Cortex of kidney (tissue), 1 donor: ENCODE measurements at places on chromosomes 7 and 10.

GRCh38 chr7:7183061-7183837 is 905 bp downstream of the C1GALT1 start:
- peak; percentile 69 for DNase-seq

DNA sequence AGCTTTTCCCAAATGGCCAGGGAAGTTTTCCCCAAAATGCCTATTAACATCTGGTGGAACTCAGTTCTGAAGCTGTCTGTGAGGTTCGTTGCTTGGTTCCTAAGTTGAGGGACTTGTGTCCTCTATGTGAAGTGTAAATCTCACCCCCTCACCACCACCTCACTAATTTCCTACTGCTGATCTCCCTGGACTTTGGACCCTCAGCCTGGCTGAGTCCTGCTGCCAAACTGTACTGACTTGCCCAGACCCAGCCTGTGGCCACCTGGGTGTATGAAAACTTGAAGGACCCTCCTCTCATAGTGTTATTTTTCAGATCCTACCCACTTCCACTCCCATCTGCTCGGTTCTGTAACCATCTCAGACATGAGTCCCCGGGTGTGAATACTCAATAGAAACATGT is 94.9 kb downstream of the MET start:
- no peak for DNase-seq

DNA sequence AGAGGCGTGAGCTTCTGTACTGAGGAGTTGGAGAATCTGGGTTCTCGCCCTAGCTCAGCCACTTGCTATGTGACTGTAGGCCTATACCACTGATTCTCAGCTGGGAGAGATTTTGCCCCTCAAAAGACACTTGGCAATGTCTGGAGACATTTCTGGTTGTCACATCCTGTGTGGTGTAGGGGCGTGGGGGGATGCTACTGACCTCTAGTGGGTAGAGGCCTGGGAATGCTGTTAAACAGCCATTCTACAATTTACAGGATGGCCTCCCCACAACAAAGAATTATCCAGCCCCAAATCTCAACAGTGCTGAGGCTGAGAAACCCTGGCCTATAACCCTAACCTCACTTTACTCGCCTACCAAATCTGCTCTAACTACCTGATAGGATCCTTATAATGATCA is 58.8 kb upstream of the GAD2 start:
- DNase-seq = no peak

DNA sequence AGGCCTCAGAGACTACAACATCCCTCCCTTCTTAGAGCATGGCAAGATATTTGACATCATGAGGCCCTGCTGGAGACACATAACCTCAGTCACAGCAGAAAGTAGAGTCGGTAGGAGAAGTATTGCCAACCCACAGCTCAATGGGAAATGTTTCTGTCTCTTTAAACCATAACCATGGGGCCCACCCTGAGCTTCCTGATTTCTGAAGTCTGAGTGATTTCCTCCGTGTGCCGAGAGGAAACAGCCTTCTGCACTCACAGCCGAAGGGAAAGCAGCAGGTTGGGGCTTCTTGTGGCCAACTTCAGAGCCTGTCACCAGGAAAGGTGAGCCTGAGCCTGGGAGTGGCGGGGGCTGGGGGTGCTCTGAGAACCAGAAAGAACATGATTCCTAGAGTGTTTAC is at the start of gene GIMAP1:
GIMAP1 (plus strand) TSS at position 246 of the 400 bp plus-strand sequence. CDS start 2,435 bp downstream, outside the sequence.
- DNase-seq = no peak

GRCh38 chr7:130275826-130276297 is 9.2 kb downstream of the CPA2 start:
- DNase-seq = no peak

GRCh38 chr7:144827621-144828020 is 8.2 kb downstream of the TPK1 start:
- DNase-seq = no peak

- DNase-seq = no peak
These were observed 26.1 kb downstream of the WAC start for GRCh38 chr10:28558923-28559508.
